NCI-H1417 treated with DMSO at 0.1 percent for 48 hours (cell line): ENCODE measurements at places on chromosomes 2 and 18.

DNA sequence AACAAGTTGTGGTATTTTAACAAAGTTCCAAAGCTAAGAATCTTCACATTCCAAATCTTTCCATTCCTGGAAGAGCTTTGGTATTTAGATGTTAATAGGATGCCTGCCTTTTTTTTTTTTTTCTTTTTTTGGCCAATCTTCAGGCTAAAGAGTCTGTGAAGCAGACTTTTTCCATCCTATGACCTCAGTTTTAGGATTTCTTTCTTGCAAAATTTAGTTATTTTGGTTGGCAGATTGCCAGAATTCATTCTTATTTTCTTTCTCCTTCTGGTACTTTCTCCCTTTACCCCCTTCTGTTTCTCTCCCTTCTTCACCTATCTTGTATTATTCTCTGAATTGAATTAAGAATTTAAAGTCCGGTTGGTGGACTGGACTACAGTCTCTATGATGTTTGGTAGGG, 217.8 kb upstream of the REV1 start:
- DNase-seq: no peak

DNA sequence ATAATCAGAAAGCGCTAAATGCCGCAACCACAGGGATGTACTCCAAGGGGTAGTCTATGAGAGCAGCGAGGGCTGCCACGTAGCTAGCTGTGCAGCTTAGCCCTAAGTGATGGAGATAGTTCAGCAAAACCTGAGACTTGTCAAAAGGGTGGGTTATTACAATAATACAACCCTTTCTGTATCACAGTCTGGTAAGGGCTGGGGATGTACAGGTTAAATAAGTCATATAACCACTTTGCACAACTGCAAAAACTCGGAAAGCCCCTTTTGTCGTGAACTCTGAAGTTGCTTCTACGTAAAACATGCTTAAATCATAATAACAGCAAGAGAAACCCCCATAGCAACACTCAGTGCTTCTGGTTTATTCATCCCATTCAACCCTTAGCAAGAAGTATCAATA, 598.8 kb downstream of the SUCLG1 start:
- DNase-seq: no peak

DNA sequence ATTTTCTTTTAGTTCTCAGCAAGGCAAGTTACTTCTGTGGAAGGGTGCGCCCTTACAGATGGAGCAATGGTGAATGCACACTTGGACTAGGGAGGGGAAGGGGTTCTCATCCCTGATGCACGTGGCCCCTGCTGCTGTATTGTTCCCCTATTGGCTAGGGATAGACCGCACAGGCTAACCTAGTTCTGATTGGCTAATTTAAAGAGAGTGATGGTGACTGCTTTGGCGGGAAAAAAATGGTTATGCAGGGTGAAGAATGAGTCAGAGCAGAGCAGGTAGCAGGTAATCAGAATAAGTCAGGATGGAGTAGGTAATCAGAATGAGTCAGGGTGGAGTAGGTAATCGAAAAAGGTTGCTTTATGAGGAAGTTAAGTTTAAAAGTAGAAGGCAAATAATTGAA, 171.5 kb downstream of the MTCL1 start:
- DNase-seq: no peak

DNA sequence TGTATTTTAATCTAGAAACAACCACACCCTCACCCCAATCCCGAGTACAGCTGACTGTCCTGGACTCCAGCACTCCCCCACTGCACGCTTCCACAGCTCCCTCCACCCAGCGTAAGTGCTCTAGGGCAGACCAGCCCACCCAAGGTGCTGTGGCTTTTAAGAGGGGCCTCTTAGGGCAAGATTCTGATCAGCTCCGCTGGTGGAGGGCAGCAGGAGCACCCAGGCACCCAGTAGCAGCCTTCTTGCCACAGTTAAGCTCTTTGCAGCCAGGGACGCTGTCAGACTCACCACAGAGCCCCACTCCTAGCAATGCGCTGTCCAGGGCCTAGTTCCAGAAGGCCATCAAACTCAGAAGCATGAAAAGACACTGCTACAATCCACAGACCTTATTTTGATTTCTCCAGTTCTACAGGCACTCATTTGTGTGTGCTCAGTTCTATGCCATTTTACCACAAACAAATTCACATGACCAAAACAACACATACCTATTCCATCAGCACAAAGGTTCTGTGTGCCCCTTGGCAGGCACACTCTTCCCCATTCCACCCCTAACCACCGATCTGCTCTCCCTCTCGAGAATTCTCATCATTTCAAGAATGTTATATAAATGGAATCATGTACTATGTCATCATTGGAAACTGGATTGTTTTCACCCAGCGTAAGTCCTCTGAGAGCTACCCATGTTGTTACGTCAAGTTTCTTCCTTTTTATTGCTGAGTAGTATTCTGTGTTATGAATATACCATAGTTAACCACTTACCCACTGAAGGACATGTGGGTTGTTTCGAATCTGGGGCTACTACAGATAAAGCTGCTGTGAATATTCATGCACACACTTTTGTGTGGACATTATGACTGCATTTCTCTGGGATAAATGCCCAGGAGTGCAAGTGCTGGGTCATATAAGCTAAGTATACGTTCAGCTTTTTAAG, 40.4 kb downstream of the PTPN2 start:
- DNase-seq: no peak

DNA sequence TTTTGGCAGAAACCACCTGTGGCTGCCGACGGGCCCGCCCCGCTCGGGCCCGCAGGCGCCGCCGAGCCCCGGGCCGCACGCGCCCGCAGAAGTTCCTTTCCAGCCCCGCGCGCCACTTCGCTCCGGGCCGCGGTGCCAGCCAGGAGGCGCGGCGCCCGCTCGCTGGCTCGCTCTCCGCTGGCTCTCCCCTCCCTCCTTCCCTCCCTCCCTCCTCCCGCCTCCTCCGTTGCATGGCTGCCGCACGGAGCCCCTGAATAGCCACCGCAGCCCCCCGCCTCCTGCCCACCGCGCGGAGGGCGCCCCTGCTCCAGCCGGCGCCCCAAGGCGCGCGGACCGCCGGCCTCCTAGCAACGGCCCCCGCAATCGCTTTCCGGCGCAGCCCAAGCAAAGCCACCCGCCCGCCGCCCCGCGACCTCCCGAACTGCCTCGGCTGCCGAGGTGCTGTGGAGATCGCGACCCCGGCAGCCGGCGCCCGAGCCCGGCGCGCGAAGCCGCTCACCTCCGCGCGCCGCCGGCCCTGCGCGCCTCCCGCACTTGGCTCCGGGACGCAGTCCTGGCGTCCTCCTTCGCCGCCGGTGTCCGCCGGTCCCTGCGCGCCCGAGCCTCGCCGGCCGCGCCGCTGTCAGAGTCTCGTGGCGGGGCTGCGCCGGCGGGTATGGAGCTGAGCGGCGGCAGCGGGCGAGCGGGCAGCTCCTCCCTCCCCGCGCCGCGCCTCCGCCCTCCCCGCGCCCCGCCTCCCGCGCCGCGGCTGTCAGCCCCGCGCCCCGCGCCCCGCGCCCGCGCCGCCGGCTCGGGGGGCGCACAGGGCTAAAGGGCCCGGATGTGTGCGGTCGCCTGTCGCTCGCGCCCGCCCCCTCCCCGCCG, at the start of gene ZBTB7C:
Gene ZBTB7C (minus strand): TSS at position 657 of the 864 bp plus-strand sequence.
- peak; percentile 11 for DNase-seq

GRCh38 chr2:1493431-1494126, 80.3 kb downstream of the TPO start:
- no peak for DNase-seq

- DNase-seq: no peak
Observed at GRCh38 chr2:47236503-47237215, 81.6 kb upstream of the STPG4 start.

GRCh38 chr18:43961722-43962121, 684.4 kb upstream of the SYT4 start:
- no peak for DNase-seq

- DNase-seq: no peak
Observed at GRCh38 chr2:144886862-144887261, 366.9 kb upstream of the ZEB2 start.

DNA sequence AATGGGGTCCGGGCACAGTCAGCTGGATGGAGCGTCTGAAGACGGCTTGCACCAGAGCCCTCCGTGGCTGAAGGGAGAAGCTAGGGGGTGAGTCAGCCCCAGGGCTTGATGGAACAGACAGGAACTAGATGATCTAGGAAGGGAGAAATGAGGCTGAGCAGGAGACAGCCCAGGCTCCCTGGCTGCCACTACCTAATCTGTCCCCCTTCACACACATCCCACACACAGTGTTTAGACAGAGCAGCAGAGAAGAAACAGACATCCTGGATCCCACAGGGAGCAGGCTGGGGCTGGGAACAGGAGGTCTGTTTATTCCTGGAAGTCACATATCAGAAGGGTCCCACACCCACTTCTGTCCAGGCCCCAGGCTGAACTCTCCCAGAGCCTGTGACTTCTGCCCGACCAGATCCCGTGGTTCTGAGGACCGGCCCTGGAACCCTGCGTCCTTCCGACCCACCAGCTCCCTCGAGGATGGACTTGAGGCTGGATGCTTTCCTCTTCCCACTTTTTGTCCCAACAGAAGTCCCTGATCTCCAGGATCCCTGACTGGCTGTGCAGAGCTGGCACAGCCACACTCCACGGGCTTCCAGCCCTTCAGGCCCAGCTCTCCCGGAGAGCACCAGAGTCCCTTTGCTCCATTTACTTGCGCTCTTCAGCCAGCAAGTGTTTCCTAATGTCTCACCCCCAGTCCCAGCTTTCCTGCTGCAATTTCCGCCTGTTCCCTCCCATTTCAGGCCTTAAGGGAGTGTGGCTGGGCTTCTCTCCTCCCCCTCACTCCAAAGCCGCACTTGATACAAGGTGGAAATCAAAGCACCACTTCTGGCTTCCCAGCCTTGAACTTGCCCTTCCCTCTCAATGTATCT, 1.5 kb upstream of the GPBAR1 start:
- DNase-seq: no peak

DNA sequence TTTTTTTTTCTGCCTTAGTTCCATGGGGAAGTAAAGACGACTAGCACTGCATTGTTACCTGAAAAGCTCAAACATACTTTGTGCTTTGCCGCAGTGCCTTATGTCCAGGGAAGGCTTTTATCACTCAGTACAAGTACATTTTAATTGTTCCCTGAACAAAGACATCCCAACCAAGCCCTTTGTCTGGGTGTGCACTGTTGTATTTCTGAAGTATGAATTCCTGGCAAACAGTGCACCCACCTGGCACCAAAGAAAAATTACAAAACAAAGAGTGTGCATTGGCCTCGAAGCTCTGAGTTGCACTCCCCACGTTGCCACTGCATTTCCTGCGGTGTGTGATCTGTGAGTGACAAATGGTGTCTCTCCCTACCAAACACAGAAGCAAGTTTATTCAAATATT, 858.5 kb upstream of the PIK3C3 start:
- DNase-seq: peak; percentile 77

GRCh38 chr2:232876161-232876977, 6.3 kb downstream of the SNORC start:
- DNase-seq: peak; percentile 11
